ENCODE measurements at places on chromosomes 5 and 9.
A peak's percentile ranks its signal among the peaks of the same experiment; 100 is the strongest.

- no peak for DNase-seq
These were observed 30.6 kb downstream of the NKD2 start for GRCh38 chr5:1039210-1039548.

DNA sequence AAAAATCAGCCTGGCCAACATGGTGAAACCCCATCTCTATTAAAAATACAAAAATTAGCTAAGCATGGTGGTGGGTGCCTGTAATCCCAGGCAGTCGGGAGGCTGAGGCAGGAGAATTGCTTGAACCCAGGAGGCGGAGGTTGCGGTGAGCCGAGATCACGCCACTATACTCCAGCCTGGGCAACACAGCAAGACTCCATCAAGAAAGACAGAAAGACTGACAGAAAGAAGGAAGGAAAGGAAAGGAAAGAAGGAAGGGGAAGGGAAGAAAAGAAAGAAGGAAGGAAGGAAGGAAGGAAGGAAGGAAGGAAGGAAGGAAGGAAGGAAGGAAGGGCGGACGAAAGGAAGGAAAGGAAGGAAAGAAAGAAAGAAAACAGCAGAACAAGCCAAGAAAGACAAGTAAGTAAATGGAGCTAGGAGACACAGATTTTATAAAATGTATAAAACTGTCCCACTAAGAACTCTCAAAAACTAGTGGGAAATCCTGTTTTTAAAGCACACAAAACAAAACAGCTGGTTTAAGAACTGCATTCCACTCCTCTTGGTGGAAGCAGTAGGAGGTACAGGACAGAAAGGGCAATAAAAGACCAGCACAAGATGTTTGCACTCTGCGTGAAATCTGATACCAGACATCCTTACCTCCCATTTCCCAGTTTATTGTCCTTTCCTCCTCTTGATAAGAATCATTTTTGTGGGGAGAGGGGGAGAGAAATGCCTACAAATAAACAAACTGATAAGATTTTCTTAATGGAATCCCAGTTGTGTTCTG lies 46.7 kb downstream of the MYO10 start:
- DNase-seq, result peak; percentile 11

- DNase-seq, result no peak
These were observed 656.5 kb downstream of the TLE1 start for GRCh38 chr9:81032831-81033230.

DNA sequence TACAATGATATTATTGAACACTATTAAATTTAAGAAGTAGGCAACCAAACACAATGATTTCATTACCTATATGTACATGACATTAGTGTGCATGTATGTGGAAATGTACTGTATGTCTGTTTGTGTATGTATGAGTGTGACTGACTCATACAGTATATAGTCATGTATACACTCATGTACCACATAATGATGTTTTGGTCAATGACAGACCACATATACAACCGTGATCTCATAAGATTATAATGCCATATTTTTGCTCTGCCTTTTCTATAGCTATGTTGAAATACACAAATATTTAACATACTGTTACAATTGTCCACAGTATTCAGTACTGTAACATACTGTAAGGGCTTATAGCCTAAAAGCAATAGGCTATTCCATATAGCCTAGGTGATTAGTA lies 19.7 kb downstream of the SVEP1 start:
- DNase-seq, result no peak

- no peak for DNase-seq
These were observed 27.0 kb upstream of the PDCD1LG2 start for GRCh38 chr9:5483306-5483705.

GRCh38 chr5:157730900-157731271 lies 334 bp upstream of the THG1L start:
- no peak for DNase-seq
